GM23338 (cell line): ENCODE measurements at places on chromosomes 6 and 20. TPM values are rescaled to one million over a fixed set of nuclear protein-coding genes. Genes with fewer than 3 reads are reported as not detected.

The SYNGAP1 gene
- total RNA-seq = 36.9 and 45.0 TPM in 2 replicates

The KIAA0408 gene
- 4.0 and 7.6 TPM in 2 replicates for total RNA-seq

The PHACTR3 gene
- 0.45 and 0.93 TPM in 2 replicates for total RNA-seq

The PI3 gene
- not detected in 2 replicates for total RNA-seq

The PRL gene
- total RNA-seq = not detected in 2 replicates

The TINAG gene
- total RNA-seq = not detected in 2 replicates

The SLC32A1 gene
- 0.08 and 0.87 TPM in 2 replicates for total RNA-seq

The PLCB1 gene
- 20.6 and 20.7 TPM in 2 replicates for total RNA-seq

The PACRG gene
- 0.17 and 1.7 TPM in 2 replicates for total RNA-seq

The RGS17 gene
- 8.3 and 12.1 TPM in 2 replicates for total RNA-seq

The AFG1L gene
- total RNA-seq = 4.1 and 4.3 TPM in 2 replicates

The LGSN gene
- 0.45 TPM in 1 of 2 replicates, not detected in the other for total RNA-seq

The PSORS1C2 gene
- not detected in 2 replicates for total RNA-seq

The NDUFAF5 gene
- 18.0 and 25.3 TPM in 2 replicates for total RNA-seq

The FILIP1 gene
- 3.4 and 3.7 TPM in 2 replicates for total RNA-seq

The TPBG gene
- total RNA-seq = 26.7 and 33.0 TPM in 2 replicates

The LIME1 gene
- total RNA-seq = 3.6 and 12.2 TPM in 2 replicates

The ENPP1 gene
- total RNA-seq = 42.6 and 46.9 TPM in 2 replicates

The DLK2 gene
- total RNA-seq = 0.16 and 0.21 TPM in 2 replicates

The MICA gene
- 18.2 and 22.7 TPM in 2 replicates for total RNA-seq
